Activated T-cell treated with anti-CD3 and anti-CD28 coated beads, Interleukin-2, amount 50 U/mL, for 72 hours (primary cell): ENCODE measurements at places on chromosomes 1 and 21.

- H3K27me3 ChIP-seq, result no peaks in the 10 kb centered on the region
- H3K4me1 ChIP-seq, result peaks cover 13% of the 10 kb centered on the region
- no peaks in the 10 kb centered on the region for H3K36me3 ChIP-seq
- DNase-seq, result peak; percentile 46
- no peak overlapping the region for H3K27ac ChIP-seq
These were observed 24.1 kb downstream of the ETNK2 start for GRCh38 chr1:204127597-204128242.

DNA sequence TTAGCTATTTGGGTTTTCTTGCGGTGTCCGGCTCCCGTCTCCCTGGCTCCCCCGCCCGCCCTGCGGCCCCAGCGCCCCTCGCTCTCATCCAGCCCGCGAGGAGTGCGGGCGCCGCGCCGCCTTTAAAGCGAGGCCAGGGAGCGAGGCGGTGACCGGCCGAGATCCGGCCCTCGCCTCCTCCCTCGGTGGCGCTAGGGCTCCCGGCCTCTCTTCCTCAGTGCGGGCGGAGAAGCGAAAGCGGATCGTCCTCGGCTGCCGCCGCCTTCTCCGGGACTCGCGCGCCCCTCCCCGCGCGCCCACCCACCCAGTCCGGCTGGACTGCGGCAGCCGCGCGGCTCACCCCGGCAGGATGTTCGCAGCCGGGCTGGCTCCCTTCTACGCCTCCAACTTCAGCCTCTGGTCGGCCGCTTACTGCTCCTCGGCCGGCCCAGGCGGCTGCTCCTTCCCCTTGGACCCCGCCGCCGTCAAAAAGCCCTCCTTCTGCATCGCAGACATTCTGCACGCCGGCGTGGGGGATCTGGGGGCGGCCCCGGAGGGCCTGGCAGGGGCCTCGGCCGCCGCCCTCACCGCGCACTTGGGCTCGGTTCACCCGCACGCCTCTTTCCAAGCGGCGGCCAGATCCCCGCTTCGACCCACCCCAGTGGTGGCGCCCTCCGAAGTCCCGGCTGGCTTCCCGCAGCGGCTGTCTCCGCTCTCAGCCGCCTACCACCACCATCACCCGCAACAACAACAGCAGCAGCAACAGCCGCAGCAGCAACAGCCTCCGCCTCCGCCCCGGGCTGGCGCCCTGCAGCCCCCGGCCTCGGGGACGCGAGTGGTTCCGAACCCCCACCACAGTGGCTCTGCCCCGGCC, 492 bp downstream of the HLX start:
- H3K4me3 ChIP-seq, result peak overlapping the region; percentile 97
- no peak overlapping the region for H3K27ac ChIP-seq
- H3K4me1 ChIP-seq, result peaks cover 39% of the 10 kb centered on the region

- no peaks in the 10 kb centered on the region for H3K36me3 ChIP-seq
- peaks cover 14% of the 10 kb centered on the region for H3K4me1 ChIP-seq
- no peaks in the 10 kb centered on the region for H3K27me3 ChIP-seq
- no peak overlapping the region for H3K27ac ChIP-seq
- no peak overlapping the region for H3K4me3 ChIP-seq
- DNase-seq, result no peak
These were observed 65.0 kb upstream of the IRF2BP2 start for GRCh38 chr1:234675006-234675405.

- H3K36me3 ChIP-seq, result no peaks in the 10 kb centered on the region
- H3K27ac ChIP-seq, result no peak overlapping the region
- no peak for DNase-seq
- peaks cover 5% of the 10 kb centered on the region for H3K27me3 ChIP-seq
- no peak overlapping the region for H3K4me3 ChIP-seq
- peaks cover 10% of the 10 kb centered on the region for H3K4me1 ChIP-seq
These were observed 206.4 kb upstream of the LMO4 start for GRCh38 chr1:87122243-87122642.

DNA sequence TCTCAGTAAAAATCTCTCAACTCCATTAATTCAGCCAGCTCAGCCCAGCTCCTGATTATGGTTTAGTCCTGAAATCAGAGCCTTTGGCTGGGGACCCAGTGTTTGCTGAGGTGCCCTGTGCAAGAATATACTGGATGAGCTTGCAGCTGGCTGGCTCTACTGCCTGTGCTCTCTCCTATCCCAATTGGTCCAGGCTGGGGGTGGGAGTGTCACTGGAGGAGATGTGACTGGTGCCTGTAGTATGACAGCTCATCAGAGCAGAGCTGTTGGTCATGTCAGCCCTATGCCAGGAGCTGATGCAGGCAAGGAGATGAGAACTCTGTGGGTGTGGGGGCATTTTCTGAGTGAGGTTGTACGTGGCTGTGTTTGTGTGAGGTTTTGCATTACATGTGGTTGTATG, 87.0 kb downstream of the TNR start:
- H3K27ac ChIP-seq, result no peak overlapping the region
- H3K27me3 ChIP-seq, result peaks cover 8% of the 10 kb centered on the region
- no peak for DNase-seq
- H3K4me1 ChIP-seq, result no peaks in the 10 kb centered on the region
- no peak overlapping the region for H3K4me3 ChIP-seq
- H3K36me3 ChIP-seq, result no peaks in the 10 kb centered on the region

DNA sequence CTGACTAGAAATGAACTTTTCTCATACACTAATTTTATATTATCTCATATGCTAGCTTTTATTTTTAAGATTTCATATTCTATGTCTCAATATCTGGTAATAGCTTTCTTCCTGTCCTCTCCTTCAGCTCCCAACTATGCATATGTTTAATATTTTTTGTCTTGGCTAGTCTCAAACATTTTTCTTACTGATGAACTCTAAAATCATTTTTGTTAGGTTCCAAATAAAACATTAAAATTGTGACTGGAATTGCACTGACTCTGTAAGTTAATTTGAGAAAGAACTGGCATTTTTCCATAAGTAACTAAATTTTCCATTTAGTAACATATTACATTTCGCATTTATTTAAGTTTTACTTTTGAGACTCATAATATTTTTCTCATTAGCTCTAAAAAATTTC, 368.5 kb upstream of the DPYD start:
- no peaks in the 10 kb centered on the region for H3K27me3 ChIP-seq
- H3K36me3 ChIP-seq, result no peaks in the 10 kb centered on the region
- H3K4me3 ChIP-seq, result no peak overlapping the region
- H3K4me1 ChIP-seq, result no peaks in the 10 kb centered on the region
